Stimulated activated effector memory CD8-positive, alpha-beta T cell treated with anti-CD3 and anti-CD28 coated beads, Interleukin-12 subunit alpha, Interleukin-12 subunit beta, amount 100 ng/mL, for 72 hours (primary cell): ENCODE measurements at places on chromosomes 2 and 18.
A peak's percentile ranks its signal among the peaks of the same experiment; 100 is the strongest.

- DNase-seq: no peak
These were observed 65.8 kb upstream of the SLC35F5 start for GRCh38 chr2:113822087-113822815.

DNA sequence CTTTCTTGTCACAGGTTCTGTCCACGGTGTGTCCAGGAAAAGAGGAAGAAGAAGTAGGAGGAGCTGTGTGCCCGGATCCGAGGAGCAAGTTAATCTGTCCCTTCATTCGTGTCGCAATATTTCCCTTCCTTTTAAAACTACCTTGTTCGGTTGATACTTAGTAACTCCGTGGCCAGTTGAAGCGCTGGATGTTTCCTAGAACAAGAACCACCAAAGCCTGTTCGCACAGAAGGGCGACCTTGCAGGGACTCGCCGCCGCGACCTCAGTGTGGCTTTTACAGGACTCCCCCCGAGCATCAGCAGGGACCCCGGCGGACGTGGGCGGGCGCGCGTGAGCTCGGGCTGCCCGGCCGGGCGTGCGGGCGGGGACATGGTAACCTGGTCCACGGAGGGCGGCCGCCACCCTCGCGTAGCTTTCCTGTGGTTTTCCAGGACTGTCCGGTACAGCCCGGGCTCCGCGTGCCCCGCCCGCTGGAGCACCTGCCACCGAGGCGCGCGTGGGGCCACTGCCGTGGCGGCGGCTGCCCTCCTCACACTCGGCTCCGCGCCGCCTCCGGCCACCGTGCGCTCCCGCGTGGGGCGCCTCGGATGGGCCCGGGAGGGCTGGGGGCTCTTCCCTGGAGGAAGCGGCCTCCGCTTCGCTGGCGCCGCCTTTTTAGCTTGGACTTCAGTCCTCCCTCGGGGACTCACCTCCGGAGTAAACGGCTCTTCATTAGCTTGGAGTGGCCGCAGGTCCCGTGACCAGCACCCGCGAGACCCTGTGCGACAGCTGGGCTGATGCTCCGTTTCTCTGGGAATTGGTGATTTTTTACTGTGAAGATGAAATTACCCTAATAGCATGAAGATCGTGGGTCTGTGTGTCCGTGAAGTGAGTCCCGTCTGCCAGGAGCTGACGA, 9.2 kb upstream of the D2HGDH start:
- no peak for DNase-seq

DNA sequence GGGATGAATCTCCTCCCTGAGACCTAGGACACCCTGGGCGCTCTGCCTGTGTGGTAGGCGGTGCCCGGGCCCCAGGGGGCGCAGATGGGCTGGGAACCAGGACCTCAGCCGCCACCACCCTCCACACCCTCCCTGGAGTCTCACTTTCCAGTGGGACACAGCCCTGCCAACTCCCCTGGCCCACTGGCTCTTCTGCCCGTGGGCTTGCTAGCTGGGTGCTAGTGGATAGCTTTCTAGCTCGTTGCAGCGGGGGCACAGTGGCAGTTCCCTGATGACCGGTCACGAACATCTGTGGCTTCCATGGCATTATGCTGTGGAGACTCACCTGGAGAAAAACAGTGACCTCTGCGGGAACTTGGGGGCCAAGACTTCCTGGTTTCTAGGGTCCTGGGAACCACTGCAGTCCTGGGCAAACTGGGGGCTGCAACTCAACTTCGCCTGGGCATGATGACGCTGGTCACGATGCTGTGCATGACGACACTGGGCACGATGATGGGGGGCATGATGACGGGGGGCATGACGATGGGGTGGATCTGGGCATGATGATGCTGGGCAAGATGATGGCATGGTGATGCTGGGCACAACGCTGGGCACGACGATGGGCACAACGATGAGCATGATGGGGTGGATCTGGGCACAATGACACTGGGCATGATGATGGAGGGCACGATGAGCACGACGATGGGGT, 31.0 kb upstream of the ALLC start:
- DNase-seq: no peak

- DNase-seq: peak; percentile 90
These were observed 16.9 kb downstream of the LCT start for GRCh38 chr2:135820003-135820618.
